ENCODE measurements at places on chromosomes 7 and 10. TPM values are rescaled to one million over a fixed set of nuclear protein-coding genes. Genes with fewer than 3 reads are reported as not detected.

GLCCI1 gene
- 37.6 TPM for polyA plus RNA-seq

OPN4 gene
- not detected for polyA plus RNA-seq

CALD1 gene
- 248 TPM for polyA plus RNA-seq

SSC4D gene
- polyA plus RNA-seq = 1.6 TPM

RGR gene
- polyA plus RNA-seq = not detected

UCN3 gene
- 0.78 TPM for polyA plus RNA-seq

CABCOCO1 gene
- polyA plus RNA-seq = 3.3 TPM

- no peak for DNase-seq
- H3K4me3 ChIP-seq = no peak overlapping the region
These were observed 183.5 kb upstream of the HABP2 start for GRCh38 chr10:113369365-113369694.

GRCh38 chr10:125087191-125087896 is 73.0 kb downstream of the CTBP2 start:
- DNase-seq = no peak
- no peaks in the 10 kb centered on the region for H3K36me3 ChIP-seq
- no peak overlapping the region for H3K4me3 ChIP-seq
- no peak overlapping the region for H3K27ac ChIP-seq
- H3K27me3 ChIP-seq = no peaks in the 10 kb centered on the region

- no peak overlapping the region for H3K4me3 ChIP-seq
- H3K4me1 ChIP-seq = no peaks in the 10 kb centered on the region
- no peak for DNase-seq
These were observed 51.2 kb upstream of the TMEM248 start for GRCh38 chr7:66869660-66870450.

- DNase-seq = peak; percentile 30
- H3K27ac ChIP-seq = peak within 1 kb of the TSS; percentile 89
- no peaks in the 10 kb centered on the region for H3K36me3 ChIP-seq
- H3K27me3 ChIP-seq = peaks cover 18% of the 10 kb centered on the region
These were observed at the start of gene PIK3AP1 for GRCh38 chr10:96720422-96721206. PIK3AP1 (minus strand) TSS chr10:96720514; CDS start chr10:96720394, 120 bp downstream.

DNA sequence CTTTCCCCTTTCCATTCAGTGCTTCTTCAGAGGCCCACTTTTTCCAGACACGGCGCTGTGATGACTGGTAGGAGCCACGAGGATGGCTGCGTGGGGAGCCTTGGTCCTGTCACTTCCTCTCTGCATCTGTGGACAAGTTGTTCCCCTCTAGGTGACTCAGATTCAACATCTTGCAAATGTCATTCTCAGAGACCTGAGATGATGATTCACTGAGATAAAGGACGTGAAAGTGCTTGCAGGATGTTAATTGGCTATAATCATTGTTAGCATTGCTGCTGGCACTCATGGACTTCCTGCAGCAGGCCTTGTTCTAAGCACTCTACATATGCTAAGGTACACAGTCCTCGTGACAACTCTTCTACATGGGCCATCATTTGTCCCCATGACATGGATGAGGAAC is 489.8 kb upstream of the ZMIZ1 start:
- H3K4me3 ChIP-seq = no peak overlapping the region
- H3K4me1 ChIP-seq = peaks cover 31% of the 10 kb centered on the region
- no peaks in the 10 kb centered on the region for H3K27me3 ChIP-seq
- no peak for DNase-seq
- no peaks in the 10 kb centered on the region for H3K36me3 ChIP-seq

DNA sequence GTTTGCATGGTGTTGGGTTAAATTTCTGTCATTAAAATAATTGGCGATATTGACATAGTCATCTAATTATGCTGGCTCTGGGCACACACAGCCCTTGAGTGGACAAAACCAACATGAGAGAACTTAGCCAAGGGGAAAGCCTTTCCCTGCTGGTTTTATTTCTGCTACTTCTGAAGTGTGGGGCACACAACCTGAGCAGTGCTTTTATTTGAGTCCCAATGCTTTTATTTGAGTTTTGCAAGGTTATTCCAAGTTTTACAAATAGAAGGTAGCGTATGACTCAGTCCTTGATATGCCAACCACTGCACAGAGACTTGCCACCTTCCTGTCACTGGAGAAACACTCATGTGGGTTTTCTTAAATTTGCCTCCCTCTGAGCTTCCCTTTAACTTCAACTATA is 145.7 kb downstream of the EGFR start:
- no peaks in the 10 kb centered on the region for H3K4me1 ChIP-seq

DNA sequence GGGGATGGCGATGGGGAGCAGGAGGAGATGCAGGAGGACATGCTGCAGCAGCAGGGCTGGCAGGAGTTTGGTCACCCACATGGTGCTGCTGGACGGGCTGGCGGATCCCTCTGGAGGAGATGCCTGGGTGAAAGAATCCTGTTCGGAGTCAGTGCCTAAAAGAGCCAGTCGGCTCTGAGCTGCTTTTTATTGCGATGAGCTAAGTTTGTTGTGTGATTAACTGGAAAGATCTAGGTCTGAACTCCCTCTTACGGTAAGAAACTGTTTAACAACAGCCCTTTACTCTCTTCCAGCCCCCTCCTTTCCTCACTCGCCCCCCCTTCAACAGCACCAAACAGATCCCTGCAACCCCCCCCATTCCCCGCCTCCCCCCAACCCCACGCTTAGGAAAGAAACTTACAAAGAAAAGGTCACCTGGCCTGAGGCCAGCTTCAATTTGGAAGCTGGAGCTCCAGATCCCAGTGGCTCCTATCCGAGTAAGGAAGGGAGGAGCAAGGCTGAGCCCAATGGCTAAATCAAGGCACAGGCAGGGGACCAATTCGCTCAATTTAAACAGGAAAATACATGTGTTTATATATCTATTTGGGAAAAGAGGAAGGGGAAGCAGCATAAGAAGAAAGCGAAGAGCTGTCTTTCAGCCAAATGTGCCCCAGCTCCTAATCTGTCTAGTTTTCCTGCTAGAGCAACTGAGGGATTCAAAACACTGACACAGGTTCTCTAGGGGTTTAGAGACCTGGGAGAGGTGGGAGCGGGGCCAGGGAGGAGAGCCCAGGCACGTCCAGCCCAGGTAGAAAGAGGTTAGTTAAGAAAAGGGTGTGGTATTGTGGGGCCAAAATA is at the start of gene HGF:
Gene HGF, minus strand, starts transcription at position 157 of the 837 bp plus-strand sequence. Its CDS starts 76 bp downstream, at position 81.
- H3K36me3 ChIP-seq = no peaks in the 10 kb centered on the region
- peak within 1 kb of the TSS; percentile 76 for H3K27ac ChIP-seq
- H3K4me3 ChIP-seq = peak within 1 kb of the TSS; percentile 39
- H3K4me1 ChIP-seq = no peaks in the 10 kb centered on the region
- peak; percentile 52 for DNase-seq

DNA sequence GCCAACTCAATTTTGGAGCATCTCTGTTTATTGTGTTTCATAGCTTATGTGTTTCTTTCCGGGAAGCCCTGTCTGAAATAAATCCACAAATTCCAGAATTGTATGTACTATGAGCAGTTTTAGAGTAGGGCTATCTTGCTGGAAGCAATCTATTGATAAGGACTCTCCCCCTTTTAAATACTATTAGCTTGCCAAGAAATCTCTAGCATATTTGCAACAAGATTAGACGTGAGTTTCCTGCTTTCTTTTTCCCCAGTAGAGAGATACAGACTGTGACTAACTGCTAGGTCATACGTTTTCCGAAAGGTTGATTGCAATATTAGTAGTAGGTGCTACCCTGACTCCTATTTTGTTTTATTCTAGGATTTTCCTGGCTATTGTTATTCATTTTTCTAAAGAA is 277.0 kb downstream of the MALRD1 start:
- H3K27ac ChIP-seq = no peak overlapping the region
- H3K4me3 ChIP-seq = no peak overlapping the region
- H3K36me3 ChIP-seq = no peaks in the 10 kb centered on the region

- no peak for DNase-seq
- peaks cover 18% of the 10 kb centered on the region for H3K4me1 ChIP-seq
- H3K4me3 ChIP-seq = no peak overlapping the region
- peaks cover 70% of the 10 kb centered on the region for H3K36me3 ChIP-seq
These were observed 7.5 kb downstream of the SAR1A start for GRCh38 chr10:70162892-70163201.

- H3K4me1 ChIP-seq = peaks cover 6% of the 10 kb centered on the region
- no peaks in the 10 kb centered on the region for H3K27me3 ChIP-seq
- H3K4me3 ChIP-seq = no peak overlapping the region
- H3K27ac ChIP-seq = no peak overlapping the region
These were observed 97.4 kb upstream of the BMPER start for GRCh38 chr7:33807779-33808482.

DNA sequence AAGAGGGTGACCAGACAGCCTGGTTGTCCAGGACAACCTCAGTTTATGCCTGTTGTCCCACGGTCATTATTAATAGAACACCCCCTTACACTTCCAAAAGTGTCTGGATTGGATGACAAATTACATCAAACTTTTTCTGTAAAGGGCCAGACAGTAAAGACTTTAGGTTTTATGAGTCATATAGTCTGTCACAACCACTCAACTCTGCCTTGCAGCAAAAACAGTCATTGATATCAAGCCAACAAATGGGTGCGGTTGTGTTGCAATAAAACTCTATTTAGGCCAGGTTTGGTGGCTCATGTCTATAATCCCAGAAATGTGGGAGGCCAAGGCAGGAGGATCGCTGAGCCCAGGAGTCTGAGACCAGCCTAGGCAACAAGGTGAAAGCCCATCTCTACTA is 66.7 kb upstream of the ATP6V0A4 start:
- no peaks in the 10 kb centered on the region for H3K27me3 ChIP-seq
- H3K4me3 ChIP-seq = no peak overlapping the region
- no peak overlapping the region for H3K27ac ChIP-seq
- H3K36me3 ChIP-seq = no peaks in the 10 kb centered on the region

DNA sequence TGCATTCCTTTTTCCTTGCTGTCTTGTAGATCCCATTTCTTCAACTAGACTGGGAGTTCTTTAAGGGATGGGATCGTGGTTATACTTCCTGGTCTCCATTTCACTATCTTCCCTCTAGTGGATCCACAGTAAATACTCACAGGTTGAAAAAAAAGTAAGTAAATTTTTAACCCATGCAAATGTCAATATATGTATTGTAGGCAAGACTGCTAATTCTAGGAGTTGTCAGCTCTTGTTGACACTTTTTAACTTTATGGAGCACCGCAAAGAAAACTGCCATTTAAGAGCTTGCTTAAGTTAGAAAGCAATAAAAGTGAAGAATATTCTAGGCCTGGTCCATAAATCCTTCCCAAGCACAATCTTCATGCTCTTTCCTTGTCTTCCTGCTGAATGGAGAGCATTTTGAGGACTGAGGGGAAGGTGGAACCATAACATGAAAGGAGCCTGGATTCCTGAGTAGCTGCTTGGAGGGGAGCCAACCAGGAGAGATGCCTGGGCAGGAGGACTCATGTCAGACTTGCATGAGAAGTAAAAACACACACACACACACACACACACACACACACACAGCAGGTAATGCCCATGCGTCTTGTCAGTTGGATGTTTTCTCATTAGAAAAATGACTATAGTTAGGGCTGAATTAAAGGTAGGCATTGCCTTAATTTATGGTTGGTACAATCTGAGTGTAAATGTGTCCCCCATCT is 32.2 kb downstream of the VWA2 start:
- no peaks in the 10 kb centered on the region for H3K27me3 ChIP-seq
- H3K4me1 ChIP-seq = peaks cover 2% of the 10 kb centered on the region
- H3K4me3 ChIP-seq = no peak overlapping the region
- no peak overlapping the region for H3K27ac ChIP-seq
- no peak for DNase-seq
- no peaks in the 10 kb centered on the region for H3K36me3 ChIP-seq

- no peak for DNase-seq
- H3K27ac ChIP-seq = no peak overlapping the region
- no peaks in the 10 kb centered on the region for H3K27me3 ChIP-seq
- no peaks in the 10 kb centered on the region for H3K36me3 ChIP-seq
These were observed 22.9 kb downstream of the GSAP start for GRCh38 chr7:77393261-77393660.

GRCh38 chr7:9029681-9030530 is 596.5 kb downstream of the NXPH1 start:
- no peaks in the 10 kb centered on the region for H3K27me3 ChIP-seq
- no peak for DNase-seq
- no peaks in the 10 kb centered on the region for H3K36me3 ChIP-seq
- H3K4me3 ChIP-seq = no peak overlapping the region
- no peak overlapping the region for H3K27ac ChIP-seq
- H3K4me1 ChIP-seq = no peaks in the 10 kb centered on the region

DNA sequence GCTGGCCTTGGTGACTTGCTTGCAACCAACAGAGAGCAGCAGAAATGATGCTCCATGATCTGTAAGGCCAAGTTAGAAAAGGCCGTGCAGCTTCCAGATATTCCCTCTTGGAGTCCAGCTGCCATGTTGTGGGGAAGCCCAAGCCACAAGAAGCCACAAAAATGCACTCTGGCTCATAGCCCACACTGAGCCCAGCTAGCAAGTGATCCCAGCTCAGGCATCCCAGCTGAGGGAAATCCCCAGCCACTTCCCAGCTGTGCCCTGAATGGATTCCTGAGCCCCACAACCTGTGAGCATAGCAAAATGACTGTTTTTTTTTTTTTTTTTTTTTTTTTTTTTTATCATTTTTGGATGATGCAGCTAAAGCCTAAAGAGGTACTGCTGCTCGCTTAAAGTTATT is 11.1 kb upstream of the SDK1 start:
- DNase-seq = no peak
- H3K4me3 ChIP-seq = no peak overlapping the region
- no peaks in the 10 kb centered on the region for H3K4me1 ChIP-seq
- no peak overlapping the region for H3K27ac ChIP-seq
- H3K27me3 ChIP-seq = peaks cover 14% of the 10 kb centered on the region

DNA sequence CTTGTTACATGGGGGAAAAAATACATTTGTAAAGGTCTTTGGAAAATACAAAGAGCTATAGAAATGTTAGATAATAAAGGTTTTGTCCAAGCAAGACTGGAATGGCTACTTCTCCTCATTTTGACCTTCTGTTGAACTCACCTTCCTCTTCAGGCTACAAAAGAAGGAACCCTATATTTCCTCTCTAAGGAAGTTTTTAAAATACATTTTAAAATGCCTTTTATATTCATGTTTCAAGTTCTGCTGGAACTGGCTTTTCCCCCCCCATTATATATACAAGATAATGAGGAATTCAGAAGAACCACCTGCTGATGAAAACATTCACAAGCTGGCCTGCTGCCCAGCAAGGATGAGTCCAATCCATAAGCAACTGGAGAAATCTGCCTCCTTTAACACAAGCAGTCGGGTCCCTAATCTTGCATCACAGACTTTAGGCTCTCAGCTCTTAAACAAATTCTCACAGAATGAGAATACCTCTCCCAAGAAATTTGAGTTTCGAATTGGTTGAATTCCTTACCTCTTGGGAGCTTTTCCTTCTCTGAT is 44.6 kb downstream of the MTERF1 start:
- H3K4me1 ChIP-seq = no peaks in the 10 kb centered on the region
- no peaks in the 10 kb centered on the region for H3K27me3 ChIP-seq
- H3K36me3 ChIP-seq = no peaks in the 10 kb centered on the region
- H3K4me3 ChIP-seq = no peak overlapping the region
- no peak for DNase-seq

GRCh38 chr7:41046221-41046761 is 656.6 kb downstream of the INHBA start:
- no peak overlapping the region for H3K4me3 ChIP-seq
- DNase-seq = no peak
- no peaks in the 10 kb centered on the region for H3K36me3 ChIP-seq

- H3K4me1 ChIP-seq = no peaks in the 10 kb centered on the region
- DNase-seq = no peak
- H3K27me3 ChIP-seq = no peaks in the 10 kb centered on the region
- no peaks in the 10 kb centered on the region for H3K36me3 ChIP-seq
These were observed 188.6 kb downstream of the ZNF365 start for GRCh38 chr10:62562795-62563194.

GRCh38 chr7:69775231-69775771 is 177.0 kb downstream of the AUTS2 start:
- no peaks in the 10 kb centered on the region for H3K27me3 ChIP-seq
- no peak overlapping the region for H3K27ac ChIP-seq
- no peak overlapping the region for H3K4me3 ChIP-seq

All from left lung (tissue), 14 donors.